ENCODE measurements at places on chromosomes 3 and 15.

DNA sequence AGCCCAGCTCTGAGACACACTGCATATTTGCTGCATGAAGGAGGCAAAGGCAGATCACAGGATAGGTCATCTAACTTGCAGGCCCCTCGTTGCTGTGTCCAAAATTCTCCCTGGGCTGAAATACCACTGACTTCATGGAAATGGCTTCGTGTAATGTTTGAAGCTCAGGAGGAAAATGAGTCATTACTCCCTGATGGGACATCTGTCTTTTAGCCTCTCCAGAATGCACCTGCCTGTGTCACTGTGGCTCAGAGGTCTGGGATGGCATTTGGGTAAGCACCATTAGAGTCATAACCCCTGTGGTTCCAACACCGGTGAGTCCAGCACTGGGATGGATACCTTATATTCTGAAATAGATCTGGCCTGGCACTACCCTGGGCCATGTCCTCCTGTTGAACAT, 51.5 kb downstream of the IL12A start:
- DNase-seq, result no peak

- no peak for DNase-seq
Measured at GRCh38 chr3:160960568-160960967, 144.6 kb downstream of the B3GALNT1 start.

DNA sequence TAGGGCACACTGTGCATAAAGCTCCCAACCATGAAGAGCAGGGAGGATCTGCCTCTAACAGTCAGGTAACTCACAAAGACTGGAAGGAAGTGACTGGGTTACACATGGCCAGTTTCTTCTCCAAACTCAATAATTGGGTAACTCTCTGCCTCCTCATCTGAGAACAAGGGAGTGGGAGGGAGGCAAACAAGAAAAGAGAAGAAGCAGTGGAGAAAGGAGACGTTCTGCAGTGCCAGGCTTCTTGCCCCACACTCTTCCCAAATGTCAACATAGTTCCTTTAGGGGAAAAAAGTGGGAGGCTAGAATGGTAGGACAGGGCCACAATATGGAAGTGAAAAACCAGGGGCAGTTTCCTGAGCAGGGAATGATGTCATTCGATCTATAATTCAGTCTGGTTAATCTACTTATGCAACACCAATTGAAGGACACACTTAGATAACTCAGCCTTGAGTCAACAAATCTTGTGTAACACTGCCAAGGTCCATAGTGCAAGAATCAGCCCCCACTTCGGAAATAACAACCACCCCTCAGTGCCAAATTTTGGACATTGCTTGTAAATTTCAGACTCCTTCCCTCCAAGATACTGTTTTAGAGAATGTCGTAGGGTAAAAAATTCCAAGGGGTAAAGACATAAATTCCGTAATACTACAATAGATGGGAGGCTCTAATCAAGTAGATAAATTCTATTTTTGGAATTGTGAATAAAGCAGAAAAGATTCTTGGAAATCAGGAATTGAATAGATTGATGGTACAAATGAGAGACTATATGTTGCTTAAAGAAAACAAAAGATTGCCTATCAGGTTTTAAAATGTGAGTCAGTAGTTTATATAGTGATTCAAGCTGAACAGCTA, 143.0 kb downstream of the LPP start:
- no peak for DNase-seq

GRCh38 chr15:79675982-79676381, 220.8 kb downstream of the MTHFS start:
- DNase-seq, result no peak

- DNase-seq, result no peak
Measured at GRCh38 chr3:112407214-112407887, 74.4 kb downstream of the CD200 start.

DNA sequence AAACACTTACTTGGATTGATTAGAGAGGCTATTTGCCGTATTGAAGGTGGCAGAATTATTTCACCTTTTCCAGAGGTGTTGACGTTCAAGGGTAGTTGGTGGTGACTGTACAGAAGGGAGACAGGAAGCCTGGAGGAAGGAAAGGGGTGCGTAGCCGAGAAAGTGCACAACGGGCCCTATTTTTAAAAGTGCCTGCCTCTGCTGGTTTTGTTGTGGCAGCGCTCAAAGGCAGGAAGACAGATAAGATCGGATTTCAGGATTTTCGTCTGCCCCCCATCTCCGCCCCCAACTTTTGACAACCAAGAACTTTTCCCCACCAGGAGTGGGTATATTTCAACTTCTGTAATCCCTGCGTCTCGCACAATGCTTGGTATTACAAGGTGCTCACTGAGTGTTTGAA, 38.5 kb downstream of the SMAD3 start:
- DNase-seq, result no peak

DNA sequence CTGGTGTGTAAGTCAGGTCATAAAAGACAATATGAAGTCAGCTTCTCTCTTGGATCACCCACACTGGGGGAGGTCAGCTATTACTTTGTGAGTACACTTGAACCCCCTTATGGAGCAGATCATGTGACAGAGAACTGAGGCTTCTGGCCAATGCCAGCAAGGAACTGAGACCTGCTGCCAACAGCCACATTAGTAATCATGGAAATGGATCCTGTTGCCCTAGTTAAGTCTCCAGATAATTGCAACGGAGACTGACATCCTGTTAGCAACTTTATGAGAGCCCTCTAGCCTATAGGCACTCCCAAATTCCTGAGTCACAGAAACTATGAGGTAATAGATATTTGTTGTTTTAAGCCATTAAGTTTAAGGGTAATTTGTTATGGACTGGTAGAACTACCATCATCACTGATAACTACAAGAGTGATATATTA, 110.4 kb upstream of the GMNC start:
- no peak for DNase-seq

DNA sequence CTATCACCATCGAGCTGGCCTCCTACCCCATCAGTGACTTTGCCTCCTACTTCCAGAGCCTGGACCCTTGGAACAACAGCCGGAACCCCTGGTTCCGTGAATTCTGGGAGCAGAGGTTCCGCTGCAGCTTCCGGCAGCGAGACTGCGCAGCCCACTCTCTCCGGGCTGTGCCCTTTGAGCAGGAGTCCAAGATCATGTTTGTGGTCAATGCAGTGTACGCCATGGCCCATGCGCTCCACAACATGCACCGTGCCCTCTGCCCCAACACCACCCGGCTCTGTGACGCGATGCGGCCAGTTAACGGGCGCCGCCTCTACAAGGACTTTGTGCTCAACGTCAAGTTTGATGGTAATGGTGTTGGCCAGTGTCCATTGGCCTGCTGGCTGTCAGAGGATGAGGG, 6.1 kb downstream of the GRM2 start:
- no peak for DNase-seq

DNA sequence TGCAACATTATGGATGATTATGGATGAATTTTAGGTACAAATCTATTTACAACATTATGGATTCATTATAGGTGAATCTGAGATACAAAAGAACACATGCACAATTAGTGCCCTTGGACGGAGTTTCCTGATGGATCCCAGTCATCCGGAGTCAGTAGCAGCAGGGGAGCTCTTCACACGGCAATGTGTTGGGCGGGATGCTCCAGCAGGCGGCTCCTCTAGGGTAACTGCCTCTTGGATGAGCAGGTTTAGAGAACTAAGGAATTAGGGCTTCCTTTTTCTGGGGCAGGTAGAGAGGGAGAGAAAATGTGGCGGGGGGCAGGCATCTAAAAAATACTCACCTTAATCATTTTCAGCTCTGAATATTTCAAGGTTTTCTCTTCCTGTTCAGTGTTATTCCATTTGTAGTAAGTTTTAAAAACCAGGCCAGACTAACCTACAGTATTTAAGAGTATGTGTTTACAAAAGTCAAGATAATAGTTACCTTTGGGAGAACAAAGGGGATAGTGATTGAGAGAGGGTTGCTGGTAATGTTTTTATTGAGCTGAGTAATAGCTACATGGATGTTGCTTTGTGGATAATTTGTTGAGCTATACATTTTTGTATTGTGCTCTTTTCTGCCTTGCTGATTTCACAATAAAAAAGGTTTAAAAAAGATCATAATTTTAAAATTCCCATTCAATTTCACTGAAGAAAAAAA, 27.4 kb upstream of the GOLM2 start:
- no peak for DNase-seq

- DNase-seq, result no peak
Measured at GRCh38 chr3:114632757-114633424, 339.1 kb downstream of the TIGIT start.

GRCh38 chr3:118495206-118495605, 539.4 kb downstream of the IGSF11 start:
- no peak for DNase-seq

DNA sequence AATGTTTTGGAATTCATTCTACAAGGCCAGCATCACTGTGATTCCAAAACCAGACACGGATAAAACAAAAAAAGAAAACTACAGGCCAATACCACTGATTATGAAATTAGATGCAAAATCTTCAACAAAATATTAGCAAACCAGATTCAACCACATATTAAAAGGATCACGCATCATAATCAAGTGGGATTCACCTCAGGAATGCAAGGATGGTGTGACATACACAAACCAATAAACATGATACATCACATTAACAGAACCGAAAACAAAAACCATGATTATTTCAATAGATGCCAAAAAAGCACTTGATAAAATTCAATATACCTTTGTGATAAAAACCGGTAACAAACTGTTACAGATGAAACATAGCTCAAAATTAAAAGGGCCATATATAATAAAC, 48.9 kb downstream of the DLG1 start:
- no peak for DNase-seq

GRCh38 chr15:27993996-27994780, 104.9 kb downstream of the OCA2 start:
- no peak for DNase-seq

GRCh38 chr3:126870608-126871210, 112.2 kb upstream of the PLXNA1 start:
- no peak for DNase-seq

GRCh38 chr3:53921296-53921695, 29.6 kb upstream of the SELENOK start:
- DNase-seq, result no peak

DNA sequence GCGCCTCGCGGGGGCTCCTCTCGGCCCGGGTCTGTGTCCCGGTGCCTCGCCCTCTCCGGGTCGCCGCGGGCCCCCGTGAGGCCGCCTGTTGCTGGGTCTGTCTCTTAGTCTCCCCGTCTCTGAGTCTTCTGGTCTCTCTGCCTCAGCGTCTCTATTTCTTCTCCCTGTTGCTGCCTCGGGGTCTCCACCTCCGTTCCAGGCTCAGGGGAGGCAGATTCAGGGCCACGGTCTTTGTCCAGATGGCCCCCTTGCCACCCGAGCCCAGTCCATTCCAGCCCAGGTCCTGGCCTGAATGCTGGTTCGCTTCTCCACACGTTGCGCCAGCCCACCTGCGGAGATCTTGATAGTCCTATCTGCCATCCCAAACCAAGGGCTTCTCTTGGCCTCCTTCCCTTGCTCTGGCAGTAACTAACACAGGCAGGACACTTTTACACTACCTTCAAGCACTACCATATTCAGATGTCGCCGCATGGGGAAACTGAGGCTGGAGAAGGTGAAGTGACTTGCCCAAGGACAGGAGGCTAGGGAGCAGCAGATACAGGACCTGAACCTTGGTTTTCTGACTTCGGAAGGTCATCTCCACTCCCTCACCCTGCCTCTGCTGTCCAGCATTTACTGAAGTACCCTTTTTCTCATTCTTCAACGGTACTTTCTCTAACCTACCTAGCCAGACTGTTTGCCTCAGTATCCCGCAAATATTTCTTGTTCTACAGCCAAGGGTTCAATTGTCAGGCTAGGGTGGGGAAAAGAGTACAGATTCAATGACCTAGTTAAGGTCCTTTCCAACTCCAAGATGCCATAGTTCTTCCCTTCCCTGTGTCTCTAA, 616 bp upstream of the IGDCC4 start:
- no peak for DNase-seq

DNA sequence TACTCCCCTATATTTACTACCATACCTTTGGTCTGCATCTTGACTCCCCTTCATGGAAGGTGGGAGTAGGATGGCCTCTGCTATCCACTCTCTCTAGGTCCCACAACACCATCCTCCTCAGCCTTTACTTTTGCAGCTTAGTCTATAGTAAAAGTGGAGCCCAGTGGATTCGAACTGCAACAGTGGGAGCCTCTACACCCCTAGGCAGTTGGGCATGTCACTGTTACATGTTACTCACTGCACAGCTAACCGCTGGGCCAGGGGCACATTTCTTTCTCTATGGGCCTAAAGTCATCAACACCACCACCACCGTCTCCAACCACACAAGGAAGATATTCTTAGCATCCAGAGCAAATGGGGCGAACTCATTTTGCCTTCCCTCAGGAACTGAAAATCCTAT, 62.9 kb downstream of the KLF13 start:
- DNase-seq, result no peak

- DNase-seq, result no peak
Measured at GRCh38 chr3:32321095-32321790, 70.4 kb upstream of the CMTM7 start.

DNA sequence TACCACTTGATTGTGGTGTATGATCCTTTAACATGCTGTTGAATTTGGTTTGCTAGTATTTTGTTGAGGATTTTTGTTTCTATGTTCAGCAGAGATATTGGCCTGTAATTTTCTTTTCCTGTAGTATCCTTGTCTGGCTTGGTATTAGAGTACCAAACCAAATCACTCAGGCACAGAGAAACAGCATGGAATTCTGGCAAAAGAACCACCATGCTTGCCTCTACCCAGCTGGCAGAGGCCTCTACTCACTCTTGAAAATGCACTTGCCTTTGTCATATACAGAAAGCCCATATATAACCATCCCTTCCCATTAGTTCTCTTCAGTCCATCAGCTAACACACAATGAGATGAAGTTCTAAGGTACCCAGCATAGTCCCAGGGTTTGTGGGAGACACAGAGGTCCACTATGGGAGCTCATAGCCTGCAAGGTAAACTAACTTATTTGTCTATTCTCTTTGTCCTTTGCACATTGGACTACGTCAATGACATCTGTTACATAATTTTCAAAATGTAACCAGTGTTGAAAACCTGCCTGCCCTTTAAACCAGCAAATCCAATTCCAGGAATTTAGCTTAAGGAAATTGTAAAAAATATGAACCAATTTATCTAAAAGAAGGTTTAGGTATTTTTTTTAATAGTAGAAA, 82.1 kb upstream of the POMGNT2 start:
- DNase-seq, result no peak

DNA sequence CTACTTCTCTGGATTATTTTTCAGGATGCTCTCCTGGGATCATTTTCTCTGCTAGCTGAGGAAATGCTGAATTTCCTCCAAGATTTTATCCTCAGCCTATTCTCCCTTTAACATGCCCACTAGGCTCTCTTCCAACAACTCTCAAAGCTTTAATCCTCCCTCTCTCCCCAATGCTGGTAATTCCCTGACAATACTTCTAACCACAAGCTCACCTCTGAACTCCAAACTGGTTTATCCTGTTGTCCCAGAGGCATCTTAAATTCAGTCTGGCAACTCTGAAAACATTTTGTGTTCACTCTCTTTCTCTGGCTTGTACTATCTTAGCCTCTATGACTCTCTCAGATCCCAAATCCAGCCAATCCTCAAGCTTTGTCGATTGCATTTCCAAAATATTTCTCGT, 490.3 kb downstream of the MECOM start:
- no peak for DNase-seq

DNA sequence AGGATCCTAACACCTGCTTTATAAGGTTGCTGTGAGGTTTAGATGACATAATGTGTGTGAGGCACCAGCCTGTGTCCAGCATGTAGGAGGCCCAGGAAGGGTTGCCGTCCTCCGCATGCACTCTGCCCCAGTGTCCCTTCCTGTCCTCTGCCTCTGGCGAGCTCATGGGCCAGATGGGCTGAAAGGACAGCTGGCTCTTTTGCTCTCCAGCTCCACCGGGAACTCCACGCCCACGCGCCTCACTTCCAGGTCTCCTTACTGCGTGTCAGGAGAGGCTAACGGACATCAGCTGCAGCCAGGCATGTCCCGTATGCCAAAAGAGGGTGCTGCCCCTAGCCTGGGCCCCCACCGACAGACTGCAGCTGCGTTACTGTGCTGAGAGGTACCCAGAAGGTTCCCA, 12.2 kb downstream of the MUC20 start:
- DNase-seq, result no peak

All from thymus (tissue), 14 donors.